ENCODE measurements at places on chromosomes 16 and 17.

GRCh38 chr16:81590714-81591544 is 146.3 kb downstream of the CMIP start:
- DNase-seq = no peak

DNA sequence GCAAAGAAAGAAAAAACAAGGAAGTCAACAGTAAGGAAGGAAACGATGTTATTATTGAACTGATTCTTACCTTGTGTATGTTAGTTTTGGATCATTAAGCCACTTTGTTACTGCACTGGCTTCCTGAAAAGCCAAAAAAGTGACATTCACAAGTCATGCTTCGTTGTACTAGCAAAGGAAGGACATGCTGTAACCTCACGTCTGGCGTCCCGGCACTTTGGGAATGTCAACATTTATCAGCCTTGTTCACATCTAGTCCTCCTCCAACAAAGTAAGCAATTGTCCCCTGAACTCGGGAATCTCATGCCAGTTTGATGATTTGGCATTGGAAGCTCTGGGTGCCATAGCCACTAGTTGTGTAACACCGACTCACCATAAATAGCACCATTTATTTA is 731 bp upstream of the MKS1 start:
- DNase-seq = no peak

- peak; percentile 51 for DNase-seq
These were observed 12.7 kb upstream of the SPNS2 start for GRCh38 chr17:4485676-4486646.

DNA sequence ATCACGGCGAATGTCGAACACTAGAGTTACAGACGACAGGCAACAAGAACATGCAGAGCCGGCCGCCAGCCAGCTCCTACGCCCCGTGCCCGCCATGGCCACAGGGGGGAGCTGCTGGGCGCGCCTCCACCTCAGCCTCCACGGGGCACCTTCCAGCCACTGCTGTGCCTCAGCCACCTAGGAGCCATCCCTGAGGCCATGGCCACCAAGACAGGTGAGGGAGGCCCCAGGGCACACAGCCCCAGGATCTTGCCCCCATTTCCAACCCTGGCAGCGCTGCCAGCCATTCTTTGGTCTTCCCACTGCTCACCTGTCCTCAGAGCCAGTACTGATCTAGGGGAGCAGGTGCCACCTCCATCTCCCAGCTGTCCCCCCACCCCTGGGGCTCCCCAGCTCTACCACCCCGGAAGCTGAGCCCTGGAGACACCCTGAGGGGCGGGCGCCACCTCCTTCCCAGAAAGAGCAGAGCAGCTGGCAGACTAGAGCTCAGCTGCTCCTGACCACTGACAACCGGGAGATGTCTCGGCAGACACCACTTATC is 11.8 kb downstream of the GNPTG start:
- DNase-seq = peak; percentile 65

DNA sequence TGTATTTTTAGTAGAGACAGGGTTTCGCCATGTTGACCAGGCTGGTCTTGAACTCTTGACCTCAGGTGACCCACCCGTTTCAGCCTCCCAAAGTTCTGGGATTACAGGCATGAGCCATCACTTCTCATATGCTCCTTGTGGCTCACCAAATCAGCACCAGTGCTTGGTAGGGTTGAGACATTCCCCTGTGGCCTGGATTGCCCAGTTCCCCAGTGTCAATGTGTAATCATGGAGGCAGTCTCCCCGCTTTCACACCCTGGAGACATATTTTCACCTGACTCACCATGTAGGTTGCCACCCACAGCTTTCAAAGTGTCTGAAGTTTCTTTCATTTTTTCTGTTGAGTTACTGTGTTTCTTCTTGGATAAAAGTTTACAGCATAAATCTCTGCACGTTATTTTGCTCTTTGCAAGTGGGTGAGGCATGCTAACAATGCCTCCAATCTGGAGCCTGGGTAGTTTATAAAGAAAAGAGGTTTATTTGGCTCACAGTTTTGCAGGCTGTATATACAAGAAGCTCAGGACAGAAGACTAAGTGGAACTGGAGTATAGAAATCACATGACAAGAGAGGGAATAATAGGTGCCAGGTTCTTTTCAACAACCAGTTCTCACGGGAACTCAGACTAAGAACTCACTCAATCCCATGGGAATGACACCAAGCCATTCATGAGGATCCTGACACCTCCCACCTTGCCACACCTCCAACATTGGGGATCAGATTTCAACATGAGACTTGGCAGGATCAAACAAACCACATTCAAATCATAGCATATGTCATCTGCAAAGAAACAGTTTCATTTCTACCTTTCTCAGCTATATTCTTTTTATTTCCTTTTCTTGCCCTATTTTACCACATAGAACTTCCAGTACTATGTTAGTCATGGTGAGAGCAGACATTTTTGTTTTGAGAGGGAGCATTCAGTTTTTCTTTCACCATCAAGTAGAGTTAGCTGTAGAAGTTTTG is 113.2 kb downstream of the PHKB start:
- peak; percentile 10 for DNase-seq

DNA sequence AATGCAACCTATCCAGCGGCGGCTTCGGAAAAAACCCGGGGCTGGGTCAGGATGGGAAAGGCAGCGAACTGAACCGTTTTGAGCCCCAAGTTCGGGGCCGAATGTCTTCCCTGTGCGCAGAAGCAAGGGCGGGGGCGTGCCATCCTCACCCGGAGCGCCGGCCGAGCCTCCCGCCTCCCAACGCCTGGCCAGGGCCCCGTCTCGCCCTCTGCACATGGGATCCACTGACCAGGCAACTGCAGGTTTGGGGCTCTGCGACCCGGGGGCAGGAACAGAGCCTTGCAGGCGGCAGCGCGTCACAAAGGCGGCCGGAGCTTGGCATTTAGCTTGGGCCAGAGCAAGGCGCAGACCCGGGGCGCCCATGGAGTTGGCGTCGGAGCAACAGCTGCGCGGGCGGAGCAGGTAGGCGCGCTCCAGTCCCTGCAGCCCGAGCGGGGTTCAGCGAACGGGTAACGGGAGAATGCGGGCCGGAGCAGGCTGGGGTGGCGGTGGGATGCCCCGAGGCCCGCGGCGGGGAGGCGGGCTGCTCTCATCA is at the start of gene FBXO39:
Gene FBXO39 (plus strand): TSS at position 345 of the 535 bp plus-strand sequence. CDS start 3,654 bp downstream, outside the sequence.
- no peak for DNase-seq

GRCh38 chr17:9232591-9233270 is 211.4 kb downstream of the NTN1 start:
- no peak for DNase-seq

- no peak for DNase-seq
These were observed 45.5 kb downstream of the PEMT start for GRCh38 chr17:17545984-17546383.

DNA sequence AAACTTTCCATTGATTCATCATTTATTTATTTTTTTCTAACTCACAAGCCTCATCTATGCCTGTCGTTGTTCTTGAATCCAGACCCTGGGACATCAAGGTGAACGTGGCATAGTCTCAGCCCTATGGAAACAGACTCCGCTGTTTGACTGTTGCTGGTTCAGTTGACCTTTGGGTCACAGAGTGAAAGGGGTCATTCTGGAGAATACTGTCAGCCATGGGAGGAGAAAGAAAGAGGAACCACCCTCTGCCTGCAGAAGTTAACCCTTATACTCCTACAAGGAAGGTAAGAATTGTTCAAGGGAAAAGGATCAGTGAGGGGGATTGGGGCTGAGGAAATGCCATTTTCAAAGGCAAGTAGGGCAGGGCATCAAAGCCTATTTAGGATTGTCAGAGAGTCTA is 387.6 kb upstream of the MAF start:
- DNase-seq = no peak

DNA sequence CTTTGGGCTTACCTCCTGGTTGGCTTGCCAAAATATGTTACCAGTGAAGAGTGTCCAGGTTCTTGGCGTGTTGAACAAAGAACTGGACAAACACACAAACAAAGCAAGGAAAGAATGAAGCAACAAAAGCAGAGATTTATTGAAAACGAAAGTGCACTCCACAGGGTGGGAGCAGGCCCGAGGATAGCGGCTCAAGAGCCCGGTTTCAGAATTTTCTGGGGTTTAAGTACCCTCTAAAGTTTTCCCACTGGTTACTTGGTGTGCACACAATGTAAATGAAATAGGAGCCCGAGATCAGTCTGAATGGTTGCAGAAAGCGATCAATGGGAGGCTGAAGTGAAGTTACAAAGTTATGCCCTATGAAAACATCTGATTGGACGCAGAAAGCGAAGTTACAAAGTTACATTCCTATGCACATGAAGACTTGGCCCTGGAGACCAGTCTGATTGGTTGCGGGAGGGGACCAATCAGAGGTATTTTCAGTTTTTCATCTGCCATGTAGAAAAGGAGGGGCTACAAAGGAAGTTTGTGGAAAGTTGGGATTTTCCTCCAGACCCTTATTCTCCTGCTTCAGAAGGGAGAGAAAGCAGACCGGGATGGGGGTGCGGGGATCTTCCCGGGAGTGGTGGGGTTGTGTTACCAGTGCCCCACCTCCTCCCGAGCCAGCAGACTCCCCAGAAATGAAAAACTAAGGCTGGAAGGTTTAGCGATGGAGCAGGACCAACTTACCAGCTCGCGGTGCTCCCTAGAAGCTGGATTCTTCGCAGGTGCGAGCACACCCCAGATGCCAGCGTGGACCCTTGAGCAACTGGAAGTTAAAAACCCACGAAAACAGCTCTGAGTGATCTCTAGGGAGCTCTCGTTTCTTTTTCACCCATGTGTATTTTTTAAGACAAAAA is at the start of gene SLFN12:
Gene SLFN12 (minus strand): TSS at position 325 of the 899 bp plus-strand sequence. CDS start 9,472 bp downstream, outside the sequence.
- no peak for DNase-seq

- DNase-seq = no peak
These were observed 123.8 kb downstream of the SMG6 start for GRCh38 chr17:2179615-2180295.

GRCh38 chr16:54178478-54178976 is 108.1 kb downstream of the IRX3 start:
- DNase-seq = no peak

GRCh38 chr16:67054901-67055300 is 26.0 kb downstream of the CBFB start:
- no peak for DNase-seq

- DNase-seq = no peak
These were observed 524.6 kb downstream of the GRIN2A start for GRCh38 chr16:9657641-9658040.

Data from stimulated activated CD4-positive, alpha-beta T cell treated with anti-CD3 and anti-CD28 coated beads, Interleukin-2, amount 100 ng/mL, for 48 hours (primary cell).